ENCODE measurements at places on chromosomes 7 and 10.

GRCh38 chr7:48040944-48041652 lies 5.8 kb downstream of the C7orf57 start:
- no peak for DNase-seq

- DNase-seq: no peak
Measured at GRCh38 chr10:121981346-121981745, 6.3 kb upstream of the NSMCE4A start.

GRCh38 chr7:5289355-5289754 lies 6.6 kb downstream of the SLC29A4 start:
- no peak for DNase-seq

DNA sequence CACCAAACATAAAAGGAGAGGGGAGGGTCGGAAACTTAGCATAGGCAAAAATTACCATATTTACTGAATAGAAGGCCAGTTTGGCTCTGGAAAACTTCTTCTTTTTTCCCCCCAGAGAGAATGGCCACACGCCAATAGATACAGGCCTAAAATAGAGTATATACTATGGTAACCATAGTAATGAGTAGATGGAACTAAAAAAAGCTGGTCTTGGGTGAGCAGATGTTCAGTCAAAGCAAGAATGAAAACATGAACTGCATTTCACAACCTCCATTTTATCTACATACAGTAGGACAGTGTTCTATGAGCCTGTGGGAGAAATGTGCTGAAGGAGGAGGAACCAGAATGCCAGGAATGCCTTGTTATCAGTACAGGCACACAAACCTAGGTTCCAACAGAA lies 141.7 kb upstream of the SEMA3A start:
- no peak for DNase-seq

GRCh38 chr10:2994221-2994961 lies 73.0 kb upstream of the PFKP start:
- DNase-seq: no peak

GRCh38 chr7:155349601-155350331 lies 52.1 kb downstream of the INSIG1 start:
- DNase-seq: no peak

DNA sequence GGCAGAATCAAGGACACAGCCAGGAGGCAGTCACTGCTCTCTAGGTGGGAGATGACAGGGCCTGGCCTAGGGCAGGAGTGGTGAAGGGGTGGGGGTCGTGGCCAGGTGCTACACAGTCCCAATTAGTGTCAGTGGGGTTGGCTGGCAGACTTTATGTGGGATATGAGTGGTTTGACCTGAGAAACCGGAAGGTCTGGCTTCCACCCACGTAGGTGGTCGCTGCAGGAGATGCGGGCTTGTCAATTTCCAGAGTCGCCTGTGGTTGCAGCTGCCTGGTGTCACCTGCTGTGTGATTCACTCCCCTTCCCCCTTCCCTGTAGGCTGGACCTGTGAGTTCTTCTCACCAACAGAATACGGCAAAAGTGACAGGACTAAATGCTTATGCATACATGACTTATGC lies 124.3 kb downstream of the KLF6 start:
- DNase-seq: no peak

DNA sequence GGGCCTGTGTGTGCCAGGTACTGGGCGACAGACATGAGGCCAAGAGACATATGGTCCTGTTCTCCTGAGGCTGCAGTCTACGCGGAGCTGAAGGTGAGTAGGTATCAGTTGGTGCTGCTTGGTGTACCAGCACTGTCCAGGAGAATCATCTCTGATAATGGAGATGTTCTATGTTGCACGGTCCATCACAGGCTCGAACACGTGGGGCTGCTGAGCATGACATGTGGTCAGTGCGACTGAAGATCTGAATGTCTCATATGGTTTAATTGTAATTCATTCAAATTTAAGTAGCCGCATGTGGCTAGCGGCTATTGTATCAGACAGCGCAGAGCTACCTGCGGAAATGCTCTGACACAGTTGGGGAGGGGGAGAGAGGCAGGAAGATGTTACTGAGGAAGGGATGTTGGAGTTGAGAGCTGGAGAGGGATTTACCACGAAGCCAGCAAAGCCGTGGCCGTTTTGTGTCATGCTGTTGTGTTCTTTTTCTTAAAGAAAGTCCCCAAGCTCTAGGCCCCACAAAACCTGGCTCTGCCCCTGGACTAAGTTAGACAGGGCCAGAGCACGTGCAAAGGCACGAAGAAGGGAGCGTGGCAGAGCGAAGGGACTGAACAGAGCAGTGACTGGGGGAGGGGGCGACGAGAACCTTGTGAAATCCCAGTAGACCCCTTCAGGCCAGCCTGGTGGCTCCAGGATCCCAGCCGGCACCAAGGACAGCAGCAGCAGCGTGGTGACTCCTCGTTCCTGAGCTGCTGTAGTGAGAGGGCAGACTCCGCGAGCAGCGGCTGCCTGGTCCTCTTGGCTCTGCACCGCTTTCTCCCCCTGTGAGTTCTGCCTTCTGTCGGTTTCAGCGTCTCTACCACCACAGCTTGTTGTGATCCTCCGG lies 20.0 kb downstream of the SMKR1 start:
- no peak for DNase-seq

DNA sequence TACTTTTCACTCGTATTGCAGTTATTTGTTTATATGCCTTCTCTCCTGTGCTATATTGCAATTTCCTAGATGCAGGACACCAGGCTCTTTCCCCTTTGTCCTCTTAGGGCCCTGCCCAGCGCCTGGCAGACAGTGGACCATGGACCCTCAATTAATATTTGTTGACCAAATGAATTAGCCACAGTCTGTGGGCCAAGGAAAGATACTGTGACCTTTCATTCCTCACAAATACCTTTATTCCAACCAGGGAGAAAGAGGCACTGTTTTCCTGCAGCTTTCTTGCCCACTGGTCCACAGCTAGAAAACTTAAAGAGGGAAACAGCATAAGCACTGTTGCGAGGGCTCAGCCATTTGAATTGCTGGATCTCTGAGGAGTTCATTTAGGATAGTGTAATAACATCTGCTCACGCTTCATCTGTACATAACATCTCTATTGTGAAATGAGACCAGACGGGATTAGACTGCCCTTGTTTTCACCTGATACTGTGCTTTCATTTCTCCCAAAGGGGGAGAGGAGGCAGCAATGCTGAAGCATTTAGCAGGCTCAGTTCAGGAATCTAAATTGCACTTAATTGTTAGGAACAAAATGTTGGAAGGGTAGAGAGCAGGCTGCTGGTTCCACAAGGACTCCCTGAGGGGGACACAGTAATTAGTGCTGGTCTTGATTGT lies 46.7 kb downstream of the TNS3 start:
- no peak for DNase-seq

- DNase-seq: no peak
Measured at GRCh38 chr7:45026013-45026412, 26.0 kb downstream of the CCM2 start.

DNA sequence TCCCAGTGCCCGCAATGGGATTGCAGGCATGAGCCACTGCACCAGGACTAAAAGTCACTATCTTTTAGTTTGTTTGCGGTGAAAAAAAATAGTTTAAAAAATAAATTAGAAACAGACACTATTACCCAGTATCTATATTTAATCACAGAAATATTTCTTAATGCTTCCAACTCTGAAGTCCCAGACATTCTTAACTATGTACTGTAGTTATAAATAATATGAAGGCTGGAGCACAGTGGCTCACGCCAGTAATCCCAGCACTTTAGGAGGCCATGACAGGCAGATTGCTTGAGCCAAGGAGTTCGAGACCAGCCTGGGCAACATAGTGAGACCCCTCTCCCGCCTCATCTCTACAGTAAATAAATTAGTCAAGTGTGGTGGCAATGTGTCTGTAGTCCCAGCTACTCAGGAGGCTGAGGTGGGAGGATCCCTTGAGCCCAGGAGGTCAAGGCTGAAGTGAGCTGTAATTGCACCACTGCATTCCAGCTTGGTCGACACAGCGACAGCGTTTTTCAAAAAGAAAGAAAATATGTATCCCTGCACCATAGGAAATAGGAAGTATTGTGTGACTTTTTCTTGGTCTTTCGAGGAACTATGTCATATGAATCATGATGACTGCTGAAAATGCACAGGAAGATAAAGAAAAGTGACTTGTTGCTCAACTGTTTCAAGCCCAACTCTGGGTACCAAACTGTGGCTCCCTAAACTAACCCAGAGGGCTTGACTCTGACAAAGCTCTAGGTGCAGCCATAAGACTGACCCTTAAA lies 74.9 kb upstream of the STEAP1B start:
- DNase-seq: no peak

DNA sequence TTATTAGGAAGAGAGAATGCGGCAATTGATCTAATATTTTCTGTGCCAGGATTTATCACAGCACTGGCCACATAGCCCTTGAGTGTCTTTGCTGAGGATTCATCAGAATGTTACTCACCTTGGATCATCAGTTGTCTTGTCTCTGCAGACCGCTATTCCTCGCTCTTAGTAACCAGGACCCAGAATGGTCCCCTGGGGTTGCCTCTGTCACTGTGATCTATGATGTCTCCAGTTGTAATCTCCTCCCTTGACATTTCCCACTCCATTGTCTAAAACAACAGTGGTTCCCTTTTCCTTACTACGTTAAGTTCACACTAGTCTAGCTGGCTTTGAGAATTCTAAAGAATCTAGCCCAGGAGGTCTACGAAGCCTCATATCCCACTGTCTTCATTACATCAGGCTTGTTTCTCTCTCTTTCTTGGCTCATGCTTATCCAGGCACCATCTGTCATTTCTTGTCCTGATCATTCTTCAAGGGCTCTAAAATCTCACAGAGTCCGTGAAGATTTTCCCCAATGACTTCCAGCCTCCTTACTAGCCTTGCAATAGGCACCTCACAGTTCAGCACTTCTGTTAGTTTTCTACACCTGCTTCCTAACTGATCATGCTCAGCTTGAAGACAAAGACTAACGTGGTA lies 125.8 kb downstream of the CUBN start:
- DNase-seq: no peak

- DNase-seq: no peak
Measured at GRCh38 chr10:119962837-119963236, 70.3 kb downstream of the SEC23IP start.

All from stimulated activated CD4-positive, alpha-beta T cell treated with anti-CD3 and anti-CD28 coated beads, Interleukin-2, amount 100 ng/mL, for 24 hours (primary cell).